Osteoblast (primary cell): ENCODE measurements at places on chromosomes 5 and 9. TPM values are rescaled to one million over a fixed set of nuclear protein-coding genes. Genes with fewer than 3 reads are reported as not detected.

Gene SHLD3
- total RNA-seq: 4.3 and 4.4 TPM in 2 replicates

GRCh38 chr5:10307206-10308148 lies at the start of gene CMBL:
TSS of gene CMBL (minus strand) at chr5:10307902. CDS start at chr5:10290762, 17,140 bp downstream.
- no peaks in the 10 kb centered on the region for H3K27me3 ChIP-seq
- H3K27ac ChIP-seq: peak within 1 kb of the TSS; percentile 45
- peak; percentile 95 for DNase-seq
- H3K4me3 ChIP-seq: peak within 1 kb of the TSS; percentile 87
- peaks cover 13% of the 10 kb centered on the region for H3K4me1 ChIP-seq
- H3K36me3 ChIP-seq: no peaks in the 10 kb centered on the region

- no peaks in the 10 kb centered on the region for H3K36me3 ChIP-seq
- no peak overlapping the region for H3K4me3 ChIP-seq
- no peaks in the 10 kb centered on the region for H3K4me1 ChIP-seq
Measured at GRCh38 chr5:77569409-77569808, 69.1 kb downstream of the OTP start.

DNA sequence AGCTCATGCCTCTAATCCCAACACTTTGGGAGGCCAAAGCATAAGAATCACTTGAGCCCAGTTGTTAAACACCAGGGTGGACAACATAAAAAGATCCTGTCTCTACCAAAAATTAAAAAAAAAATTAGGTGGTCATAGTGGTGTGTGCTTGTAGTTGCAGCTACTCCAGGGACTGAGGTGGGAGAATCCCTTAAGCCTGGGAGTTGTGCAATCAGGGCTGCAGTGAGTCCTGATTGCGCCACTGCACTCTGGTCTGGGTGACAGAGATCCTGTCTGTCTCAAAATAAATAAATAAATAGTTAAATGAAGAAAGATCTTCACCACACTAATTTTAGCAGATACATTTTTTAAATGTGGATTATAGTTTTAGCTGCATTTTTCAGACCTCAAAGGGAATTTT lies 433.2 kb downstream of the MAT2B start:
- H3K36me3 ChIP-seq: no peaks in the 10 kb centered on the region
- H3K27me3 ChIP-seq: no peaks in the 10 kb centered on the region
- no peaks in the 10 kb centered on the region for H3K4me1 ChIP-seq
- no peak overlapping the region for H3K27ac ChIP-seq

DNA sequence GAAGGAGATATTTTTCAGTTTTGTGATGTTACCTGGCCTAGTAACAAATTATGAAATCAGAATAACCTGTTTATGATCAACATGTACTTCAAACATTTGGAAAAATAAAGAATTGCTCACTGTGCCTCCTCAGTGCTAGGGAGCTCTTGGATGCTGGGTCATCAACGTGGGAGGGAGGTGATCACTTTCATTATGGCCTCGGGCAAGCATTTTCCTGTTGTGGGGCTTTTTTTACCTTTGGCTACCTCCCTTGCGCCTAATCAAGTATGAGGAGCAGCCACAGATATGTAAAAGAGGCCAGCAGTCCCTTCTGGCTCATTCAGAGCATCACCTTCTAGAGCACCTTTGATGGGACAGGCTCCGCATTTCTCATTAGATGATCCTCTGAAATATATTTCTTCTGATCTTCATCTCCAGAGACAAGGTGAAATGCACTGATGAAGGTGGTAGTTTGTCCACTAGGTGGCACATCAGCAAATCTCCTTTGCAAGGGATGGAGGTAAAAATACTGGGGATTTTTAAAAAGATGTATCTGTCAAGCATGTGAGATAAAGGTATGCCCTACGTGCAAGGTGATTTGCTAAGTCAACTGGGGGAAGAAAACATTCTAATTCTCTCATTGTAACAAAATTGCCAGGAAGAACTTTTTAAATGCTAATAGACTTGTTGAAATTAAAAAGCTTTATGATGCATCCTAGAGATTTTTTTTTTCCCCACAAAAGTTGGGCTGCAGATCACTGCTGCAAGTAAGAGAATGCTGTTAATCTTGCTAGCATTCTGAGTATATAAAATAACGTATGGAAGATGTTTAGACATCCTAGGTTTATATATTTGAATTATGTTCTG lies 218.2 kb downstream of the MAST4 start:
- DNase-seq: no peak
- H3K36me3 ChIP-seq: no peaks in the 10 kb centered on the region
- H3K4me3 ChIP-seq: no peak overlapping the region

DNA sequence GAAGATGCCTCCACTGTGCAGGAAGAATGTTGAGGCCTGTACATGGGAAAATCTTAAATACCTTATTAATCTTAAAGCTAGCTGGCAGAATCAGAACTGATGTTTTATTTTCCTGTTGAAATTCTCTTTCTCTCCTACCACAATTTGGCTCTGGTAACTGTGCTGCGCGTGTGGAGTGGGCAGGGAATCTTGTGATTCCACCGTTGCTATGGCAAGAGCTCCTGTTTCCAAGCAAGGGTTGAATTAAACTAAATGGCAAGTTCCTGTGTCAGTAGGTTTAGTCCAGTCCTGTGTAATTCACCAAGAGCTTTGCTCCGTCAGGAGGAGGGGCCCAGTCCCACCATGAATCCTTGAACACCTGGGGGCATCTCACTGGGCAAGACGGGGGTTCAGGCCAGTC lies 36.4 kb downstream of the NXNL2 start:
- no peaks in the 10 kb centered on the region for H3K27me3 ChIP-seq
- H3K27ac ChIP-seq: no peak overlapping the region
- H3K4me1 ChIP-seq: no peaks in the 10 kb centered on the region
- DNase-seq: peak; percentile 1
- no peaks in the 10 kb centered on the region for H3K36me3 ChIP-seq

DNA sequence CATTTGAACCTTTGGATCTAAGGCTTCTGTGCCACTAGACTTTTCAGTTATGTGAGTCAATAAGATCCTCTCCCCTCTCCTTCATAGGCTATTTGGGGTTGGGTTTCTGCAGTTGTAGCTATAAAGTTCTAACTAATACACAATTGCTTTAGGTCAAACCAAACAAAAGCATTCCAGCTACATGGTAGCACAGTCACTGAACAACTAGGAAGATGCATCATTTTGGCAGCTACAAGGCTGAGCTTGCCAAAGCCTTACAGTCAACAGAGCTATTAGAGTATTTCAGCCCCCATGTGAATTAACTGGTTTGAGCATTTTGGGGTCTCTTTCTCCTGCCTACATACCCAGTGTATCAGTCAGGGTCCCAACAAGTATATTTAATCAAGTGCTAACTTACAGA lies 234.6 kb downstream of the ZNF608 start:
- H3K4me3 ChIP-seq: no peak overlapping the region
- H3K4me1 ChIP-seq: no peaks in the 10 kb centered on the region
